ENCODE measurements at places on chromosomes 12 and 14. TPM values are rescaled to one million over a fixed set of nuclear protein-coding genes. Genes with fewer than 3 reads are reported as not detected.

The ITGB7 gene
- 3.1 TPM for total RNA-seq

The TC2N gene
- 45.8 TPM for total RNA-seq

The RCOR1 gene
- total RNA-seq: 27.0 TPM

The TAS2R8 gene
- not detected for total RNA-seq

The ZFYVE26 gene
- total RNA-seq: 15.7 TPM

The PLBD1 gene
- 3.4 TPM for total RNA-seq

The YLPM1 gene
- 11.6 TPM for total RNA-seq

The SYT10 gene
- not detected for total RNA-seq

The SLC17A8 gene
- total RNA-seq: not detected

The SPIC gene
- not detected for total RNA-seq

The DNAJC22 gene
- not detected for total RNA-seq

The LRTM2 gene
- not detected for total RNA-seq

The IL26 gene
- not detected for total RNA-seq

The ADCY6 gene
- total RNA-seq: 19.1 TPM

The SSPN gene
- 3.1 TPM for total RNA-seq

The KRT85 gene
- total RNA-seq: not detected

The OVCH1 gene
- total RNA-seq: 0.28 TPM

The IFI27 gene
- 53.0 TPM for total RNA-seq

The POTEG gene
- not detected for total RNA-seq

The PGF gene
- 45.8 TPM for total RNA-seq

The FAIM2 gene
- not detected for total RNA-seq

The FGF6 gene
- not detected for total RNA-seq

The CLEC2A gene
- not detected for total RNA-seq

The NPFF gene
- not detected for total RNA-seq

The ESR2 gene
- total RNA-seq: 0.07 TPM

The MYO1H gene
- under 0.01 TPM for total RNA-seq

The ACIN1 gene
- 40.7 TPM for total RNA-seq

The GPHB5 gene
- not detected for total RNA-seq

The ZNF84 gene
- total RNA-seq: 22.9 TPM

The CLEC4C gene
- not detected for total RNA-seq

The RNASE13 gene
- not detected for total RNA-seq

The HOXC4 gene
- total RNA-seq: not detected

All from nasal cavity respiratory epithelium epithelial cell of viscerocranial mucosa (primary cell).